IMR-90 (cell line): ENCODE measurements at places on chromosomes 1 and 21. TPM values are rescaled to one million over a fixed set of nuclear protein-coding genes. Genes with fewer than 3 reads are reported as not detected.

C1QB gene
- polyA plus RNA-seq = not detected in 2 replicates

TDRD5 gene
- polyA plus RNA-seq = not detected in 2 replicates

CELA3A gene
- not detected in 2 replicates for polyA plus RNA-seq

SDHB gene
- polyA plus RNA-seq = 122 and 125 TPM in 2 replicates

PGM1 gene
- 35.8 and 42.6 TPM in 2 replicates for polyA plus RNA-seq

TNFSF18 gene
- polyA plus RNA-seq = 0.04 and 0.12 TPM in 2 replicates

INTS3 gene
- polyA plus RNA-seq = 53.9 and 59.4 TPM in 2 replicates

GPR25 gene
- polyA plus RNA-seq = not detected in 2 replicates

C1QC gene
- polyA plus RNA-seq = not detected in 2 replicates

IL19 gene
- not detected in 2 replicates for polyA plus RNA-seq

SPATA1 gene
- polyA plus RNA-seq = 0.56 TPM in 1 of 2 replicates, not detected in the other

TTC22 gene
- polyA plus RNA-seq = not detected in 2 replicates

LY9 gene
- polyA plus RNA-seq = not detected in 2 replicates

S100A8 gene
- polyA plus RNA-seq = not detected in 2 replicates

CA6 gene
- polyA plus RNA-seq = not detected in 2 replicates

SELE gene
- polyA plus RNA-seq = not detected in 2 replicates

ELAPOR1 gene
- polyA plus RNA-seq = 1.6 and 1.7 TPM in 2 replicates

LCE1B gene
- not detected in 2 replicates for polyA plus RNA-seq

GGPS1 gene
- 11.9 and 16.4 TPM in 2 replicates for polyA plus RNA-seq

OR2T35 gene
- polyA plus RNA-seq = not detected in 2 replicates

RUSC1 gene
- polyA plus RNA-seq = 31.4 and 32.7 TPM in 2 replicates

ERO1B gene
- polyA plus RNA-seq = 0.52 and 0.60 TPM in 2 replicates

PTGER3 gene
- polyA plus RNA-seq = not detected in 2 replicates

OPRD1 gene
- polyA plus RNA-seq = not detected in 2 replicates

TFAP2E gene
- polyA plus RNA-seq = 0.09 and 0.19 TPM in 2 replicates

CLIC6 gene
- not detected in 2 replicates for polyA plus RNA-seq

SLC30A2 gene
- polyA plus RNA-seq = not detected in 2 replicates

S100A9 gene
- polyA plus RNA-seq = not detected in 2 replicates

FBXO2 gene
- polyA plus RNA-seq = 1.7 and 2.1 TPM in 2 replicates

AADACL3 gene
- polyA plus RNA-seq = not detected in 2 replicates

KIAA0040 gene
- 0.05 TPM in 1 of 2 replicates, not detected in the other for polyA plus RNA-seq

NOTCH2 gene
- 37.4 and 40.4 TPM in 2 replicates for polyA plus RNA-seq

FCRL1 gene
- not detected in 2 replicates for polyA plus RNA-seq

ATP6V1G3 gene
- not detected in 2 replicates for polyA plus RNA-seq

FALEC gene
- polyA plus RNA-seq = 0.26 TPM in 1 of 2 replicates, not detected in the other

TRIM45 gene
- 4.1 and 5.1 TPM in 2 replicates for polyA plus RNA-seq

C8A gene
- not detected in 2 replicates for polyA plus RNA-seq

LIN28A gene
- polyA plus RNA-seq = not detected in 2 replicates

PAX7 gene
- polyA plus RNA-seq = not detected in 2 replicates

PLA2G2C gene
- not detected in 2 replicates for polyA plus RNA-seq

CD1E gene
- not detected in 2 replicates for polyA plus RNA-seq

ZNF683 gene
- polyA plus RNA-seq = not detected in 2 replicates

NPHS2 gene
- polyA plus RNA-seq = not detected in 2 replicates

DPT gene
- not detected in 2 replicates for polyA plus RNA-seq

ARHGEF10L gene
- polyA plus RNA-seq = 12.4 and 14.5 TPM in 2 replicates

BSND gene
- not detected in 2 replicates for polyA plus RNA-seq

RIIAD1 gene
- polyA plus RNA-seq = not detected in 2 replicates

KRTAP12-2 gene
- polyA plus RNA-seq = not detected in 2 replicates

SERPINC1 gene
- polyA plus RNA-seq = not detected in 2 replicates

IFNGR2 gene
- 64.9 and 73.8 TPM in 2 replicates for polyA plus RNA-seq

TMCC2 gene
- polyA plus RNA-seq = 4.2 and 4.6 TPM in 2 replicates

PHC2 gene
- 86.3 and 98.1 TPM in 2 replicates for polyA plus RNA-seq

KCNAB2 gene
- 4.2 and 4.7 TPM in 2 replicates for polyA plus RNA-seq

CD48 gene
- not detected in 2 replicates for polyA plus RNA-seq

CYP2J2 gene
- polyA plus RNA-seq = 0.09 TPM in 1 of 2 replicates, not detected in the other

ICOSLG gene
- 0.09 and 0.17 TPM in 2 replicates for polyA plus RNA-seq

TENT5C gene
- polyA plus RNA-seq = 1.2 and 1.5 TPM in 2 replicates

RNU1-4 gene
- not detected in 2 replicates for polyA plus RNA-seq

PLA2G4A gene
- 1.6 TPM in 2 replicates for polyA plus RNA-seq
